ENCODE measurements at places on chromosomes 1 and 21. TPM values are rescaled to one million over a fixed set of nuclear protein-coding genes. Genes with fewer than 3 reads are reported as not detected.

The GJA8 gene
- total RNA-seq = not detected

The NTNG1 gene
- total RNA-seq = not detected

The AGT gene
- not detected for total RNA-seq

The CRYAA gene
- not detected for total RNA-seq

The UCK2 gene
- total RNA-seq = 3.5 TPM

The SPOCD1 gene
- total RNA-seq = 0.36 TPM

The EXO1 gene
- total RNA-seq = 0.62 TPM

The PLA2G2C gene
- not detected for total RNA-seq

The SWT1 gene
- 10.4 TPM for total RNA-seq

The DDR2 gene
- 0.21 TPM for total RNA-seq

The ZMYND12 gene
- total RNA-seq = 0.41 TPM

The TCP10L gene
- 0.42 TPM for total RNA-seq

The ILDR2 gene
- 0.22 TPM for total RNA-seq

The TFF3 gene
- not detected for total RNA-seq

The MARK1 gene
- not detected for total RNA-seq

DNA sequence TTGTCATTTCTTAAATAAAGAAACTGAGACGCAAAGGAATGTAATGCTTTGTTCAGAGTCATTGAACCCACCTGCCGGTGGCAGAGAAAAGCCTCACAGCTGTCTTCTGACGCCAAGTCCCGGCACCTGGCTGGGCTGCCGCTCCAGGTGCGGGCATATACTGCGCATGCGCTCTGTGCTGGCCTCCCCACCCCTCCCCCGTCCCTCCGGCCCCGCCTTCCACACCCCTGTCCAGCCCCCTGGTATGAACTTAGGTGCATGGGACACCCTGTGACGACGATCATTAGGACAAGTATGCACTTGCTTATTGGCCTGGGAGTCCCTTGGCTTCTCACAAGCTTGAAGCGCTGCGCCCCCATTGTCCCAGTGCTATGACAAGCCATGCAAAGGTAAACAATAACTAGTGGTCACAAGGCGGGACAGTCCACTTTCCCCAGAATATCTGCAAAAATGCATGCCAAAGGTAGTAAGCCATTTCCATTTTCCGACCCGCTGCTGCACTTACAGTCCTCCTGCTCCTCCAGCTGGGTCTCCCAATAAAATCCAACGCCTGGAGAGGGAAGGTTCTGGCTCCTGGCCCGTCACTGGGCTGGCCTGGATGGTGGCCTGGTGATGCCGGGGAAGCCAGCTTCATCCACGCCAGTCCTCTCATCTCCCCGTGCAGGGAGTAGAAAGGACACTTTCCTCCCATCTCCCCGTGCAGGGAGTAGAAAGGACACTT is 100.4 kb downstream of the PSMG1 start:
- H3K4me3 ChIP-seq = no peak overlapping the region
- no peak overlapping the region for H3K27ac ChIP-seq
- H3K27me3 ChIP-seq = peaks cover 4% of the 10 kb centered on the region
- no peak for DNase-seq
- no peaks in the 10 kb centered on the region for H3K4me1 ChIP-seq

- DNase-seq = no peak
- H3K4me3 ChIP-seq = no peak overlapping the region
- H3K27ac ChIP-seq = no peak overlapping the region
Measured at GRCh38 chr21:21907271-21907670, 909.1 kb downstream of the NCAM2 start.

GRCh38 chr1:19495799-19496526 is 10.6 kb upstream of the CAPZB start:
- peaks cover 5% of the 10 kb centered on the region for H3K36me3 ChIP-seq
- H3K4me3 ChIP-seq = no peak overlapping the region
- DNase-seq = no peak
- H3K27me3 ChIP-seq = no peaks in the 10 kb centered on the region
- H3K4me1 ChIP-seq = peaks cover 29% of the 10 kb centered on the region

DNA sequence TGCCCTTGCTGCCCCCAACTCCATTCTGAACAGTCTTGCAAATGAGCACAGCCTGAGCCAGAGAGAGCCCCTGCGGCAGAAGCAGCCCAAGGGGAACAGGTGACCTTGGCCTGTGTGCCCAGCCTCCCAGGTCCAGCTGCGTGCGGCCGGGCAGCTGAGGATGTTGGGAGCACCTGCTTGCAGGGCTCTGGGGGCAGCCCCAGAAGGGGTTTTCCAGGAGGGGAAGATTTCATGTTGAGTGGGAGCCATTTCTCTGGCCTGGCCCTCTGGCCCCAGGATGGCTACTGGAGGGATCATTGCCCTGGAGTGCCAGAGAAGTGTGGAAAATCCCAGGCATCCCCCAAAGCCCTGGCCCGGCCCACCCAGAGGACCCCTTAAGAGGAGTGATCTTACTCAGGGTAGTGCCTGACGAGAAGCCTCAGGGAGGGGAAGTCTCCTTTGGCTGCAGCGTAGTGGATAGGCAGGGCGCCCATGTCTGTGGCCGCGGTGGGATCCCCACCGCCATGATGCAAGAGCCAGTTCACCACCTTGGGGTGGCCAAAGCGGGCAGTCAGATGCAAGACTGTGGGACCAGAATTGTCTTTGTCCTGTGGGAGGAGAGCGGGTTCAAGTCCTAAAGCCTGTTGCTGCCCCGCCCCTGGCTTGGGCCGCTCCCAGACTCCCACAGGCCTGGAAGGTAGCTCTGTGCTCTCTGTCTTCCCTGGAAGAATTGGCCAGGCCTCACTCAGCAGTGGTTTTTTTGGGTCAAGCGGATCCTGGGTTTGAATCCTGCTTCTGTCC is 20.6 kb upstream of the RNU1-4 start:
- no peak for DNase-seq
- H3K36me3 ChIP-seq = no peaks in the 10 kb centered on the region
- peaks cover 27% of the 10 kb centered on the region for H3K27me3 ChIP-seq
- peak overlapping the region; percentile 40 for H3K27ac ChIP-seq
- no peaks in the 10 kb centered on the region for H3K4me1 ChIP-seq

- no peaks in the 10 kb centered on the region for H3K36me3 ChIP-seq
- H3K27me3 ChIP-seq = peaks cover 11% of the 10 kb centered on the region
- no peak overlapping the region for H3K4me3 ChIP-seq
- DNase-seq = no peak
- H3K4me1 ChIP-seq = peaks cover 3% of the 10 kb centered on the region
Measured at GRCh38 chr1:3978196-3978989, 78.3 kb upstream of the C1orf174 start.

- H3K4me3 ChIP-seq = no peak overlapping the region
- peaks cover 4% of the 10 kb centered on the region for H3K27me3 ChIP-seq
- no peak for DNase-seq
- no peak overlapping the region for H3K27ac ChIP-seq
- no peaks in the 10 kb centered on the region for H3K4me1 ChIP-seq
Measured at GRCh38 chr1:210917560-210918169, 216.3 kb downstream of the KCNH1 start.

DNA sequence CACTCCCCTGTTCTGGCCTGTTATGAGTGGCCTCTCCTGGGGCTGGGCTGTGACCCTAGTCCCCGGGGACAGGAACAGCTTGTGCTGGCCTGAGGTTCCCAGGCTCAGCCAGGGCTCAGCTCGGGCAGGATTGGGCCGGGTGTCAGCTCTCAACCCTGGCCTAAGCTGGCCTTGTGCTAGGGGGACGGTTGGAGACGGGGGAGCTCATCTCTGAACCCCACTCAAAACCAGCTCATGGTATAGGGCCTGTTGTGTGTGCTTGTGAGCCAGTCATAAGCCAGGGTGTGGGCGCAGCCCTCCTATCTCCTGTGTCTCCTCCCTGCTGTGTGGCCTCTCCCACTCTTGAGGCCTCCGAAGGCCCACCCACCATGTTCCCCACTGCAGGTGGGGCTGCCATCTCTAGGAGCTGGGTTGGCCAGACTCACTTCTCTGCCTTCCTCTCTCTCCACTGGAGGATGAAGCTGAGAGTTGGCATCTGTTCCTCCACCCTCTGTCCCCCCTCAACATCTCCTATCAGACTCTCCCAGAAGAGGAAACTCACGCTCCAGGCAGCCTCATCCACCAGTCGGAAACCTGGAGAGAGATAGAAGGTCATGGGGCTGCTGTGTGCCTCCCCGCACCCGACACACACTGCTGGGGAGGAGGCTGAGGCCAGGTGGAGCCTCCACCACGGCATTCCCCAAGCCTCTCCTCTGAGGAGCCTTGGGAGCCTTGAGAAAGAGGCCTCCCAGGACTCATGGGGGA is 1.4 kb downstream of the PEAR1 start:
- H3K27me3 ChIP-seq = peaks cover 41% of the 10 kb centered on the region
- peak overlapping the region; percentile 46 for H3K4me3 ChIP-seq
- H3K27ac ChIP-seq = no peak overlapping the region
- peaks cover 3% of the 10 kb centered on the region for H3K4me1 ChIP-seq

- no peaks in the 10 kb centered on the region for H3K4me1 ChIP-seq
- DNase-seq = no peak
- H3K36me3 ChIP-seq = peaks cover 1% of the 10 kb centered on the region
- H3K27ac ChIP-seq = no peak overlapping the region
Measured at GRCh38 chr1:236345728-236346127, 48.4 kb upstream of the EDARADD start.

- no peaks in the 10 kb centered on the region for H3K4me1 ChIP-seq
- no peak overlapping the region for H3K4me3 ChIP-seq
- no peaks in the 10 kb centered on the region for H3K36me3 ChIP-seq
- DNase-seq = no peak
- peaks cover 6% of the 10 kb centered on the region for H3K27me3 ChIP-seq
Measured at GRCh38 chr1:247797518-247797917, 26.4 kb downstream of the OR14A16 start.

GRCh38 chr1:53559854-53560580 is 100.8 kb downstream of the DMRTB1 start:
- H3K4me1 ChIP-seq = peaks cover 11% of the 10 kb centered on the region
- no peak for DNase-seq
- no peak overlapping the region for H3K4me3 ChIP-seq
- no peak overlapping the region for H3K27ac ChIP-seq
- no peaks in the 10 kb centered on the region for H3K36me3 ChIP-seq

- H3K4me3 ChIP-seq = no peak overlapping the region
- DNase-seq = no peak
- H3K4me1 ChIP-seq = no peaks in the 10 kb centered on the region
- H3K27me3 ChIP-seq = peaks cover 4% of the 10 kb centered on the region
- no peak overlapping the region for H3K27ac ChIP-seq
Measured at GRCh38 chr1:63248216-63248615, 74.2 kb upstream of the FOXD3 start.

DNA sequence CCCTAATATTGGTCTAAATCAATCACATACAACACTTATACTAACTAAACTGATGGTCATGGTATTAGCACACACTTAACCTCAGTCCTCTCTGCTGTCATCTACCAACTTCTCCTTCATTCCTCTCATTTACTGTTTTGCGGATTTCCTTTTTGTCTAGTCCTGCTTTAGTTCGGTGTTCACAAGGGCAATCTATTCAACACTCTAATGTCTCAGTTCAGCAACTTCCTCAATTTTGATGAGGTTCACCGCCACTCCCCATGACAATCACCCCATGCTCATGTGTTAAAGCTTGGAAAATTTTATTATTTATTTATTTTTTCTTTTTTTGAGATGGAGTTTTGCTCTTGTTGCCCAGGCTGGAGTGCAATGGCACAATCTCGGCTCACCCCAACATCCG is 301.1 kb downstream of the PTPRC start:
- no peak for DNase-seq
- H3K27ac ChIP-seq = no peak overlapping the region
- H3K4me1 ChIP-seq = peaks cover 9% of the 10 kb centered on the region
- H3K36me3 ChIP-seq = no peaks in the 10 kb centered on the region

DNA sequence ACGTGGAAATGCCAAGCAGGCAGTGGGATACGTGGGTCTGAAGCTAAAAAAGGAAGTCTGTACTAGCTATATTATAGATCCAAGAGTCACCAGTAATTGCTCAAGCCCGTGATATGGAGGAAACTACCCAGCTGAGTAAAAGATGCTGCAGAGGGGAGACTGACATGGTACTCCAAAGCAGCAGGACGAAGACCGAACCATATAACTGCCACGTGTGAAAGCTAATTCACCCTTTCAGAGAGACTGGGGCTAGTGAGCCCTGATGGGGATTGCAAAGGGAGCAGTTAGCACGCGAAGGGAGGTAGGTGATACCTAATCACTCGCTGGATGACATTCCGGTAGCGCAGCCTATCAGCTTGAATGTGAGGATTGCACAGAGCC is 316 bp downstream of the AP4B1 start:
- peak; percentile 53 for DNase-seq
- H3K4me1 ChIP-seq = peaks cover 32% of the 10 kb centered on the region
- H3K4me3 ChIP-seq = peak overlapping the region; percentile 96
- peaks cover 16% of the 10 kb centered on the region for H3K36me3 ChIP-seq
- H3K27me3 ChIP-seq = no peaks in the 10 kb centered on the region

GRCh38 chr1:238399558-238399957 is 508.8 kb upstream of the ZP4 start:
- H3K27me3 ChIP-seq = no peaks in the 10 kb centered on the region
- H3K36me3 ChIP-seq = no peaks in the 10 kb centered on the region
- DNase-seq = no peak
- no peak overlapping the region for H3K4me3 ChIP-seq

DNA sequence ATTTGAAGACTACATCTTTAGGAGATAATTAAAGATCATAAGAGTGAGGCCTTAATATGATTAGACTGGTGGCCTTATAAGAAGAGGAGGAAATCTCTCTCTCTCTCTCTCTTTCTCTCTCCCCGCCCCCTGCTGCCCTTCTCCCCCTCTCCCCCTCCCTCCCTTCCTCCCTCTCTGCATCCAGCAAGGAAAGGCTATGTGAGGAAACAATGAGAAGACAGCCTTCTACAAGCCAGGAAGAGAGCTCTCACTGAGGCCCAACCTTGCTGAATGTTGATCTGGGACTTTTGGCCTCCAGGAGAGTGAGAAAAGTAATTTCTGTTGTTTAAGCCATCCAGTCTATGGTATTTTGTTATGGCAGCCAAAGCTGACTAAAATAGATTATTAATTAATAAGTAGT is 21.6 kb downstream of the FOXD3 start:
- no peak overlapping the region for H3K4me3 ChIP-seq
- H3K36me3 ChIP-seq = no peaks in the 10 kb centered on the region
- no peak overlapping the region for H3K27ac ChIP-seq
- no peak for DNase-seq
- H3K27me3 ChIP-seq = peaks cover 41% of the 10 kb centered on the region
- no peaks in the 10 kb centered on the region for H3K4me1 ChIP-seq

DNA sequence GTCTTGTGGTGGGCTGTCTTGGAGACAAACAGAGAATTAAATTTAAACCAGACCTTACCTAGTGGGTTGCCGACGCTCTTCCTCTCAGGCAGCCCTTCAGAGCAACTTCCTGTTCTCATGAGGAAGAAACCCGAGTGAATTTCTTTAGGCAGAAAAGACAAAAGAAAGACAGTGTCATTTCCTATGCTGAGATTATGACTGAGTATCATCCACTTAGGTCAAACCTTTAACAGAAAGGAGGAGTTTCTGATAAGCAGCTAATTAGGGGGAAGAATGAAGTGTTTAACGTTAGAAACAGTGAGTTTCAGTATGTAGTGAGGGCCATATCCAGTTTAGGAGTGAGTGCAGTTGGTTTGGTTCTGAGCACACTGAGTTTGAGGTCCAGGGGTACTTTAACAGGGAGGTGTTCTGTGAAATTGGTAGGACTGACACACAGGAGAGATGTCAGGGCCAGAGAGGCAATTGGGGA is 38.7 kb downstream of the FASLG start:
- H3K4me1 ChIP-seq = peaks cover 55% of the 10 kb centered on the region
- peak overlapping the region; percentile 45 for H3K27ac ChIP-seq
- DNase-seq = peak; percentile 39
- no peaks in the 10 kb centered on the region for H3K36me3 ChIP-seq

- H3K36me3 ChIP-seq = no peaks in the 10 kb centered on the region
- H3K4me1 ChIP-seq = no peaks in the 10 kb centered on the region
- no peak overlapping the region for H3K4me3 ChIP-seq
- H3K27ac ChIP-seq = no peak overlapping the region
Measured at GRCh38 chr21:20721151-20721550, 277.1 kb upstream of the NCAM2 start.

GRCh38 chr1:157399984-157400382 is 152.3 kb downstream of the FCRL5 start:
- peaks cover 33% of the 10 kb centered on the region for H3K27me3 ChIP-seq
- H3K36me3 ChIP-seq = no peaks in the 10 kb centered on the region
- DNase-seq = no peak
- no peak overlapping the region for H3K4me3 ChIP-seq

Measured in naive thymus-derived CD8-positive, alpha-beta T cell (primary cell).